ENCODE measurements at places on chromosomes 6 and 20.

DNA sequence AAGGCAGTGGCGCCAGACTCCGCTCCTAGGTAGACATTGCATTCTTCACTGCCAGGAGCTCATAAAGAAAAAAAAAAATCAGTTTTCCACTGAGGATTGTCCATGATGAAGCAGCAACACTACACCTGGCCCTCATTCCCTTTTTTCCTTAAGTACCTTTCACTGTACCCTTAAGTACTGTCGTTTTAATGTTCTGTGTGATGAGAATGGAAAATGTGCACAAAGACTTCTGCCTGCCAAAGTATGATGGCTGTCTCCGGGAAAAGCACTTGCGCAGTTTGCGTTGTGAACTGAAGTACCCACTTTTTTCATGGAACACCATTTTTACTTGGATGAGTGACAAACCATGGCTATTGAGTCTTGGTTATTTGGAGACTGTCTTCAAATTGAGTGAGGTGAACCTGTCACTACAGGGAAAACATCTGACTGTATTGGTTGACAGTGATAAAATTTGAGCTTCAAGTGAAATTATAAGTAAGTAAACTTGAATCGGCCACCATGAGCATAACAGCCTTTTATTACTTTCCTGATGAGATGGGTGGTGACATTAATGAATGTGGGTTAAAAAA is 104.8 kb downstream of the NCOA3 start:
- no peak for DNase-seq

DNA sequence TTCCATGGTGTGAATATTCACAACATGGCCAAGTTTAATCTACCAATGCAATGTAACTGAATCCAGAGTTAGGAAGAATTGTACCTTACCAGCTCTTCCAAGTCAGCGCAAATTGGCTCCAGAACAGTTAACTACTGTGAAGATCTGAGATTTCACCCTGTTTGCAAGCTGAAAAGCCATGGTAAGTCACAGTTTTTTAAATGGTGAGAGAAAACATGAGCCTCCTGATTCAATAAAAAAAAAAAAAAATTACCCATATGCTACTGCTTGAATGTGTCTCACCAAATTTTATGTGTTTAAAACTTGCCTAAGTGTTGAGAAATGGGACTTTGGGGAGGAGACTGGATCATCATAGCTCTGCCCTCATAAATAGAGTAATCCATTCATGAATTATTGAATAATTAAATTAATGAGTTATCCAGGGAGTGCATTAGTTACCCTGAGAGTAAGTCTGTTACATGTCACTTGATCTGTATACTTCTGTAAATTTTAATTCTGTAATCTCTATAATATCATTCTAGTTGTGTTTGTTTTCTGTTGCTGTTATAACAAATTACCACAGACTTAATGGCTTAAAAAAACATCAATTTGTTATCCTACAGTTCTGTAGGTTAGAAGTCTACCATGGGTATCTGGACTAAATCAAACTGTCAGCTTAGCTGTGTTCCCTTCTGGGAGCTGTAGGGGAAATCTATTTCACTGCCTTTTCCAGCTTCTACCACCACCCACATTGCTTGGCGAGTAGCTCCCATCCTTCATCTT is 1355.9 kb downstream of the GRIK2 start:
- no peak for DNase-seq

DNA sequence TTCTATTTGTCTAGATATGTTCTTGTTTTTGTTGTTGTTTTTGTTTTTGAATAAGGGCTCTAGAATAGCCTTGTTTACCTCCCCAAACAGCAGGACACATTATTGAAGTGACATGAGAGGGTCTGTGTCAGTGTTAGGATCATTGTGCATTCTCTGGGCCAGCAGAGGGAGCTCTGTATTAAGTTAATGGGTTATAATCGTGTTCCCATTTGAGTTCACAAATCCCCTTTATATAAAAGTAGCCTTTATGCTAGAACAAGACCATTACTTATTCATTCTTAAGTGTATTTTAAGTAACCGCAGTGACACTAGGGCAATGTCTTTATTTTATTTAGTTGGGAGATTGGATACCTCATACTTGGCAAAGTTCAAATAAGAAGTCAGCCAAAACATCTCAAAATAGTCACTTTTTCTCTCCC is 44.8 kb downstream of the STK4 start:
- peak; percentile 65 for DNase-seq

- DNase-seq, result no peak
Observed at GRCh38 chr6:86357877-86358276, 579.5 kb upstream of the HTR1E start.

- DNase-seq, result no peak
Observed at GRCh38 chr6:159805440-159806020, 5.5 kb downstream of the PNLDC1 start.

DNA sequence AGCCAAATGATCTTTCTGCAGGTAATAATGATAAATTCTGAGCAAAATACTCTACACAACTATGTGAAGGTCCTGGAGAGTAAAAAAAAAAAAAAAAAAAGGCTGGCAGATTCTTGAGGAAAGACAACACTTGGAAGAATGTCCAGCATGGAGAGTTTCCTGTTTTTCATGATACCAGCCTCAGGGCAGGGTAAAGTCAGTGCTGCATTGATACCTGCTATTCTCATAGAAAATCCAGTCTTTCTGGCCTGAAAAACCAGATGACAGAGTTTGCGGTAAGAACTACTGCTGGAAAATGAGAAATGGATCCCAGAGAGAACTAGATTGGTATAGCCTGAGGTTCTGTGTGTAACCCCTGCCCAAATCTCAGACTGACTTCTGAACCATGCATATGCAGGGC is 89.1 kb downstream of the AFG1L start:
- DNase-seq, result no peak

- no peak for DNase-seq
Observed at GRCh38 chr6:18501663-18502013, 114.5 kb downstream of the RNF144B start.

- DNase-seq, result no peak
Observed at GRCh38 chr6:9178071-9178470, 742.7 kb upstream of the SLC35B3 start.

DNA sequence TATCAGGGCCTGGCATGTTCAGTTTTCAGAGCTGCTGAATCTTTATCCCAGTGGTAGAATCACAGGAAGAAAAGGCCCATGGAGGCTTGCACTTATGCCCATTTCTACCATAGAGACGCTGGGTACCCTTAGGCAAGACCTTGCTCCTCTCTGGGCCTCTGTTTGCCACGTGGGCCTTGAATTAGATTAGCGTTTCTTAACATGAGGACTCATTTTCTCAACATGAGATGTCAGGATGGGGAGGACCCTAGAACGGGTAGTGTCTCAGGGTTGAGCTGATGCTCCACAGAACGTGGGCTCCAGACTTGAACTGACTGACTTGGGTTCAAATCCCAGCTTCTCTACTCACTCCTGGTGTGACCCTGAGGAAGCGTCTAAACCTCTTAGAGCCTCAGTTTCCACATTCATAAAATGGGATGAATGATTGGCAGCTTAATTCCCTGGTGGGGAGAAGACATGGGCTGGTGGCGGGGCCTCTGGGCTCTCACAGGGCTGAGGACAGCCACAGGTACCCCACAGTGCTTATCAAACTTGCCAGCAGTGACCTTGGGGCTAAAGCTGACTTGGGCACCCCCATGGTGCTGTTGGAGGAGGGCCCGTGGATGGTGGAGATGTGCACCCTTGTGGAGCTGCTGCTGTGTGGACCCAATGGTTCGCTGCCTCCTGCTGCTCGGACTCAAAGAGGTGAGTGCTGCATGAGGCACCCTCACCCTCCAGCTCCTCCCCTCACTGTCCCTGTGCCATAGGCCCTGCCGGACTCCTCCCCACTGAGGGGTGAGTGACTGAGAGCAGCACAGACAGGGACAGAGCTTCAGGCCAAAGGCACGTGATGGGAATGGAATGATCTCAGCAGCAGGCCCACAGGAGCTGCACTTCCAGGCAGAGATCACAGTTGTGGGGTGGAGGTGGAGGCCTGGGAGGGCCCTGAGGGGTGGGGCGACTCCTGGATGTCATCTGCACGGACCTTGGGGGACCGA is 28.2 kb downstream of the SUN5 start:
- DNase-seq, result no peak

GRCh38 chr6:136173519-136174507 is 76.3 kb downstream of the MTFR2 start:
- DNase-seq, result no peak

Measured in OCI-LY7 (cell line).